Spinal cord (tissue), 10 donors: ENCODE measurements at places on chromosomes 5 and 9.

DNA sequence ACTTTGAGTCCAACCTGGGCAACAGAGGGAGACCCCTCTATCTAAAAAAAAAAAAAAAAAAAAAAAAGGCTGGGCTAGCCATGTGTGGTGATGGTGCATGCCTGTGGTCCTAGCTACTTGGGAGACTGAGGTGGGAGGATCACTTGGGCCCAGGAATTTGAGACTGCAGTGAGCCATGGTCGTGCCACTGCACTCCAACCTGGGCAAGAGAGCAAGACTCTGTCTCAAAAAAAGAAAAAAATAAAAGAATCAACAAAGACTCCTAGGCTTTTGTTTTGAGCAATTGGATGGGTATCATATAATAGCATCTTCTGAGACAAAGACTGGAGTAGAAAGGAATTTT lies 481.7 kb upstream of the PAPPA start:
- DNase-seq = no peak

GRCh38 chr5:18091758-18092157 lies 457.5 kb downstream of the TAF11L14 start:
- DNase-seq = no peak

DNA sequence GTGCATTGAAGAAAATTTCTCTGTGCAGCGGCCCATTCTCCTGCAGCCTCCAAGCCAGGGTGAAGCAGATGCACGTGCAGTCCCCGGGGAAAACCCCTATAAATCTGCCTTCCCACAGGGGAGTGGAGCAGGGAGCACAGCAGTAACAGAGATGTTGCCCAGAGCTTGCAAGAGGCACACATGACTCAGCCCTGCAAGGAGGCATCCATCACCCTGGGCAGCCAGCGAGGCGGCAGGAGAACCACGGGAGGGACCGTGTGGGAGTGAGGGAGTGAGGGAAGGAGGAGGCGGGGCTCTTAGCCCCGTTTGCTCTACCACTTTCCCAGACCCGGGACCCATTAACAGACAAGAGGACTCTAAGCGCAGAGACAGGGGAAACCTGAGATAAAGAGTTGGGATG lies 96.2 kb upstream of the ARAP3 start:
- DNase-seq = no peak

DNA sequence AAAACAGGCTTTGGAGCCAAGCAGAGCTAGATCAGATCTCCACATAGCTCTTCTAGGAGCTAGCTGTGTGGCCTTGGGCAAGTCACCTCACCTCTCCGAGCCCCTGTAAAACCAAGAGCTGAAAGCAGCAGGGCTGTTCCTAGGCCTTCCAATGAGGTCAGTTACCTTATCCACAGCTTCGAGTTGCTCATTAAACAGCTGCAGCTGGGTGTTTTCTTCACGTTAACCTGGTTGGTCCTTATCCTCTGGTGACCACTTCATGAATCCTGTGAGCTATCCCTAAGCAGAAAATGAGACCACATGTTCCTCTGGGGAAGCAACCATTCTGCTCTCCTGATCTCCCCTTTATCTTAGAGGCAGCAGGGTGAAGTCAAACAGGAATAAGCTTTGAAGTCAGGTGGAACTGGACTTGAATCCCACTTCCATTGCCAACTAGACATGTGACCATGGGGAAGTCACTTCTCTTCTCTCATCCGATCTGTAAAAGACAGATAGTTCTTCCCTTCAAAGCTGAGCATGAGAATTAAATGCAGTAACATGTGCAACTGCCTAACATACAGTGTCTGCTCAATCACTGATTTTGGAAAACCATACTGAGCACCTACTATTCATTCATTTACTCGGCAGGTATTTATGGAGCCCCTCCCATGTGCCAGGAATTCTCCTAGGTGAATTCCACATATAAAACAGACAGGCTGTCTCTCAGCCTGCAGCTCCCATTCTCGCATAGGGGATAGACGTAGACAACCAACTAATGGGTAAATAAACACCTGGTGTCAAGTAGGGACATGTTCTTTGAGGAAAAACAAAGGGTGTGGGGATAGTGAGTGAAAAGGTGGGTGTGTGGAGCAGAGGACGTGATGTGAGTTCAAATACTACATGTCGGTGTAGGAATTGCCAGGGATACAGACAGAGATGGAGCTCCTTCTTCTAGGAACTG lies 111.7 kb upstream of the BOD1 start:
- DNase-seq = no peak

- DNase-seq = no peak
Observed at GRCh38 chr5:172902497-172903472, 56.4 kb upstream of the RPL26L1 start.
